ENCODE measurements at places on chromosomes 13 and 19.

DNA sequence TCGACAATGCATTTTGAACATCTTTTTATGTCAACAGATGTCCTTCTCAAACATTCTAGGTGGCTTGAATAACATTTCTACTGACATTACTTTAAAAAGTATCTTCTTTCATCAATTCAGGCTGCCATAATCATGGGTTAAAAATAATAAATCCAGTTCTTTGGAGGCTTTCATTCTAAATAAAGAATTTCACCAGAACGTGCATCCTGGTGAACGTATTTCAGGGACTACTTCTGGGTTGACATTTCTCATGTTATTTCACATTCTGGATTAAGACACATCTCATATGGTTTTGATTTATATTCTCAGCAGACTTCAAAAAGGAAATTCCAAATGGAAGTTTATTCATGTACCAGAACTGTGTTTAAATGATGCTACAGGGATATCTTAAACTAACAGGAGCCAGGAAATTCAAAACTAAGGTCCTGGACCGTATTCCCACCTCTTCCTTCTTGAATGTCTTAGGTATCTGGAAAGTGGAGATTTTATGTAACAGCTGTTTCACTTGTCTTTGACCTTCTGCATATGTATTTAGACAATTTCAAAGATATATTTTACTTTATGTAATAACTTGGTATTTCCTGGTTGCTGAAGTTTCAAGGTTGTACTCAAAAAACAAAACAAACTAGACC, 107.2 kb downstream of the STARD13 start:
- DNase-seq: no peak

DNA sequence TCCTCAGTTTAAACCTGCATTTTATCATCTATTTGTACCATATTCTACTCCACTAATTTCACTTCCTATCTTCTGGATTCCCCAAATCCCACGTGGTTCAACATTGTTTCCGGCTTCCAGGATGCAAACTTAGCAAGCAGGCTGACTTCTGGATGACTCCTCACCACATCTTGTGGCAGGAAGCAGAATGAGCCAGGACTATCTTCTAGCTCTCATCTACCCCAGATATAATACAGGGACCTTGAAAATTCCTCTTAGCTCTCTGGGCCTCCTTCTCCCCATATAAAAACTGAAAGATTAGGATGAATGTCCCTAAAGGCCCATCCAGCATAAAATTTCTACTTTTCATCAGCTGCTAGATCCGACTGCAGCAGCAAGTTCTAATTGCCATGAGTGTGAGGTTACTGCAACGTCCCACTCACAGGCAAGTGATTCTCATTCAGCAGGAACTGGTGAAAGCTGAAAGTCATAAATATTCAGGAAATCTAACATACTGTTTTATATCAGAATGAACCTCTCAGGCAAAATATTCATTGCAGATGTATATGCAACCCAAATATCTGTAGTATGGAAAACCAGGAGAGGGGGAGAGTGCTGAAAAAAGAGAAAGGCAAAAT, 93.4 kb downstream of the KCTD12 start:
- no peak for DNase-seq

DNA sequence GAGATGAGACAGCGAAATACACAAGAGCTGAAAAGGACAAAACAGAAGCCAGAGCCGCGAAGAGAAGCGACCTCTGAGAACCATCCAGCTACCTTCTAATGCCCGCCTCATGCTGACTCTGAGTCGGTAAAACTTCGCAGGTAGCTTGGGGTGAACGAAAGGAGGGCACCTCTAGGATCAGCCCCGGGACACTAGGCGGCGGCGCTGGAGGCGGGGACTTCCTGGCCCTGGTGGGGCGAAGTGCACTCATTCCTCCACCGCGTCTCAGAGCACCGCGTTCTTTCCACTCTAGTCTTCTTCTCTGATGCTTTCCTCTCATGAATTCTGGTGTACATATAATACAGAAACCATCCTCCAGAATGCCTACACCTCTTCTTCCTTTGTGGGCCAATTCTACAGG, 50.1 kb downstream of the KL start:
- DNase-seq: no peak

- peak; percentile 71 for DNase-seq
Measured at GRCh38 chr19:35029737-35030256, 473 bp upstream of the SCN1B start.

DNA sequence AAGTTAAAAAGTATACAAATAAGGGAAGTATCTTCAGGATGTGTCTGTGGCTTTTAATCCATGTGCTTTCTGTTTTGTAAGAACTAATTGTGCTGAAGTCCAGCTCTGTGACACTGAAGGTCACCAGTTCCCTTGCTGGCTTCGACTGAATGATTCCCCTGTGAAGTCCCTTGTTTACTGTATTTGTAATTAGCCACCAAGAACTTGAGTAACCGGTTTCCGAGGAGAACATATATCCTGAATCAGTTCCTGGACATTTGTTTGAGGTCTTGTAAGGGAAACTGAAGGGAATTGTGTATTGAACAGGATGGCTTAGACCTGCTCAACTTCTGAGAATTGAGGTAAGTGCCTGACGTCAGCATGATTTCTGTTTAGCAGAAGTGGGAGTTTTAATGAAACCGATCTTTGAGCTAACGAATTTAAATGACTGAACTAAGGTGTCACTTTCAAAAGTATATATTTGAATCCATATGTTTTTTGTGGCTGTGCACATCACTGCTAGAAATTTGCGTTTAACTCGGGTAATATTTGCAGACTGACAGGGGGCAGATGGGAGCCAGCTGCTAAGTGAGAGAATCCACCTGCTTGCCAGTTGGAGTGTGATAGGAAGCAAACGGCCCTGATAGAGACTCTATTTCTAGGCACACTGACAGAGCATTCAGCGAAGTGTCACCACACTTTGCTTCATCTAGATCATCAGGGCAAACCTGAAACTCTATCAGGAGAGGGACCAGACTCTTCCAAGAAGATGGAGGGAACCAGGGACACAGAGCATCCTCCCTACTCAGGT, 530.0 kb downstream of the RFC3 start:
- DNase-seq: no peak

- DNase-seq: no peak
Measured at GRCh38 chr19:33554391-33554790, 32.8 kb upstream of the PEPD start.

DNA sequence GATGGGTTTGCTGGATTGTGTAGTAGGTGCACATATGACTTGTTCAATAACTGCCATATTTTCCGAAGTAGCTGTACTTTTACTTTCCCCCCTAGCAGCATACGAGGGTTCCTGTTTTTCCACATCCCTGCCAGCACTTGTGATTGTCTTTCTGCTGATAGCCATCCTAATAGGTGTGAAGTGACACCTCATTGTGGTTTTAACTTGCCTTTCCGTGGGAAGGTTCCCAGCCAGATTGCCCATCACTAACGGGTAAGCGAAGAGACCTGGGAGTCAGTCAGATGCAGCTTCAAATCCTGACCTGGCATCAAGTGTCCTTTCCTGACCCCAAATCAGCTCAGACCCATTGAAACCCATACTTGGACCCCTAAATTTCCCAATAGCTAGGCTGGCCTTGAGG, 4.5 kb downstream of the CLPTM1 start:
- DNase-seq: no peak

- no peak for DNase-seq
Measured at GRCh38 chr19:43620061-43621001, 902 bp upstream of the ZNF428 start.

- DNase-seq: no peak
Measured at GRCh38 chr19:6821639-6822310, 49.3 kb downstream of the VAV1 start.

- DNase-seq: peak; percentile 49
Measured at GRCh38 chr19:47284324-47284899, 9.7 kb downstream of the INAFM1 start.

GRCh38 chr19:38389101-38389925, 816 bp downstream of the SPRED3 start:
- no peak for DNase-seq

DNA sequence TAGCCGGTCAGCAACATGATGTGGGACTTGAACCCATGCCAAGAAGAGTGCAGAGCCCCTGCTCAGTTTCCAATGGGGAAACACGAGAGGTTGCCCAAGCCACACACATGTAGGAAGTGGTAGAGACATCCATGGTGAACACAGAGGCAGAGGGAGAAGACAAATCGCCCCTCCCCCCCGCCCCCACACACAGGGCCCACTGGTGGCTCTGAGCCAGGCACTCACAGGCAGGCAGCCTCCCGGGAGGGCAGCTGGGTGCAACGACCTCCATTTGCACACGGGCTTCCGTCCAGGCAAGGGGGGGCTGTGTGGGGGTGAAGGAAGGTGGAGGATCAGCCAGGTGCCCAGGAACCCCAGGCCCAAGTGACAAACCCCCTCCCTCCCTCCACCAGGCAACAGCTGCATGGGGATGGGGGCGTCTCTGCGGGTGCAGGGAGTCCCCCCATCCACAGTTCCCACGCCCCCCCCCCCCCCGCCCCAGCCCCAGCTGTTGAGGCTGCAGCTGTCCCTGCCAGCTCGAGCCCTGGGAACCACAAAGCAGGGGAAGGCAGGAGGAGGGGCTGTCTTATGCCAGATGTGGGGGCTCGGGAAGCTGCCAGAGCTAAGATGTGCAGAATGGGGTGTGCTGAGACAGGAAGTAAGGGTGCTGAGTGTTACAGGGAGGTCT, 3.4 kb downstream of the NOTCH3 start:
- no peak for DNase-seq

- no peak for DNase-seq
Measured at GRCh38 chr13:89066868-89067466, 1395.8 kb downstream of the SLITRK5 start.

DNA sequence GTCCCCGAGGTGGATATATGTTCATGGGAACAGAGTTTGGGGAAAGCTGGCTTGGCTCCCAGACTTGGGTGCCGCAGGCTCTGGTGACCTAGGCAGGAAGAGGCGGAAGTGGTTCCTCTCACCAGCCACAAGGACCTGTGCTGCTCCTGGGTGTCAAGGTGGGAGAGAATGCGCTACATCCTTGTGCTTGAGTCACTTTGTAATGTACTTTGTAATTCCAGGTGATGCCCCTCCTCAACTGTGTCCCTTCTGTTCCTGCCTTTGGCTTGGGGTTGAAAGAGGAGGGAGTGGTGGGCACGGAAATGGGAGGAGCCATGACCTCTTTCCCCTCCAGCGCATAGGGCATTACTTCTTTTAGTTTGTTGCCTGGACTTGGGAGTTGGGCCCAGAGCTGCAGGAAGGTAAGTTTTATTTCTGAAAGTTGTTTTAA, 10.9 kb downstream of the GARRE1 start:
- no peak for DNase-seq

- peak; percentile 71 for DNase-seq
Measured at GRCh38 chr13:45316338-45316737, 24.6 kb downstream of the TPT1 start.

DNA sequence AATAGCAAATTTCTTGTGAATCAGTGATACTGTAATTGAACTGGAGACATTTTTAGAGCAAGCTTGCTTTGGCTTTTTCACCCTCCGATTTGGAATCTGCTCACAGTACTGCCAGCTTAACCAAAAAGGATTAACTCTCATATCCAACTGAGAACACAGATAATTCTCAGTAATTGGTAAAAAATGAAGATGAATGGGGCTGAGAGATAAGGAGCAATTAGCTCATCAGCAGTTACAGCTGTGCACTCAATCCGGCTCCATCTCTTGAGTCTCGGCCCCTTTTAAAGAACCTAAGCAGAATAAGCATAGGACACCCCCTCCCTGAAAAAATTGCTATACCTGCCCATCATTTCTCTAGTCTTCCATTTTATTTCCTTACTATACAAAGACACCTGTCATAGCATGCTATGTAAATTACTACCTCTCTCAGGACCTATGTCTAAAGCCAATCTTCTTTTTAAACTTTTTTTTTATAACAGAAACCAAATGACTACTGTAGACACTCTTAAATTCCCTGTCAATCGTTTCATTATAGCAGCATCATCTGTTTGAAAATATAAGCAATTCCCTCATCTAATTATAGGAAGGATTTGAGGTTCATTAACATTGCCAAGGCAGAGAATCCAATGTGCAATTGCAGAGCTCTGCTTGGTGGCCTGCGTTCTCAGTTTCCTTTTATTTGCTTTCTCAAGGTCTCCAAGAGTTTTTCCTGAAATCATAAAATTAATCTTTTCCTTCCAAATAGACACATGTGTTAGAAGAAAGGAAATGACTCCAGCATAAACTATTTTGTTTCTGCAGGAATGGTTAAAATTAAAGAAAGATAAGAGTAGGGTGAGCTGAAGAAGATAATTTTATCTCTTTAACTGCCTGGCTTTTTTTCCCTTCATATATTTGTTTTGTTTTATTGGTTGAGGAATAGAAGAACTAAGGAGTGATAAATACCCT, 242.1 kb downstream of the DACH1 start:
- no peak for DNase-seq

DNA sequence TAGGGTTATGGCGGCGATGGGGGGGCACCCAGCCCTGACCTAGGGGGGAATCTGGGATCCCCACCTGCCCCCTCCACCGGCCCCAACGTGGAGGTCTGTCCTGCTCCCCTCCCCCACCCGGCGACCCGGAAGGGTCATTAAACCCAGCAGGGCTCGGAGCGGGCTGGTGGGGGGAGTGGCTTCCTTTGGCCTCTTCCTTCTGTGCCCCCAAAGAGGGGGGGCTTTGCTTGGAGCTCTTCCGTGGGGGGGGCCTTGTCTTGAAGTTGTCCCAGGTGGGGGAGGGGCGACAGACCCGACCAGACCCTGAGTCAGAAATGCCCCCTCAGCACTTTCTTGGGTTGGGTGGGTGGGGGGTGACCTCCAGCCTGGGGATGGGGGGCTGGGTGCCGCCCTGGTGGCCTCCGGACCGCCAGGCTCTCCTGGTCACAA, 1.5 kb downstream of the ARID3A start:
- peak; percentile 59 for DNase-seq

- DNase-seq: peak; percentile 59
Measured at GRCh38 chr19:47272448-47273312, 2.0 kb upstream of the INAFM1 start.

DNA sequence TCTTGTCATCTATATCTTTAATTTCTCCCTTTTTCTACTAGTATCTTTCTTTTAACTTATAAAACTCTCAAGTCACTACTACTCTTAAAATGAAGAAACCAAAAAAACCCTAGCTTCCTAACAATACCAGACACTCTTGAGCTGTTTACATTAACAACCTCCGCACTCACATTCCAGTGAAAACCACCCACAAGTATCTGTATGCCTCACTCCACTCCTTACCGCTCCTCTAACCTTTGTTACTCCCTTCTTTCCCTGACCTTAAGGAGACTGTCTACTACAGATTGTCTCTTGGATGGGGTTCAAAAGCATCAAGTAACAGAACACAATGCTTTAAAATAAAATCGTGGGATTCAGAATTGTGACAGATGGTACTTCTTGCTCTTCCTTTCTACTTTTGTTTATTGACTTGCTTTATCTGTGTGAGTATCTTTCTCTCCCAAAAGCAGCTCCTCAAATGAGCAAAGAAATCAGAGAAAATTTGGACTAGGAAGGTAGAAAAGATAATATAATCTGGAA, 110.0 kb upstream of the FBXL3 start:
- DNase-seq: no peak

- peak; percentile 29 for DNase-seq
Measured at GRCh38 chr13:20553311-20553710, 13.6 kb upstream of the IFT88 start.

DNA sequence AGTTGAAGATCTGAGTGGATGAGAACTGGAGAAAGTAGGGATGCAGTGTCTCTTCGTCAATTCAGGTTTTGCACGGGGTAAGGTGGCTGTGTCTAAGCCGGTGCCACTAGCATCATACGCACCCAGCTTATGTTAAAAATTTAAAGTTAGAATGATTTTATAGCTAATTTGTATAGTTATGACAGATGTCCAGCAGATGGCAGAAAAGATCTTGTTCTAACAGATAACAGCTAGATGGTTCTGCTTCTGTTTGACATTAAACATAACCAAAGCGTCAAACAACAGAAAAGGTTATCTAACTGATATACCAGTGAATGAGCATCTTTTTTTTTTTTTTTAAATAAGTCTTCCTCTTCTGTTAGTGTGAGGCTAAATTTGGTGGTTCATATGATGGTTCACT, 18.8 kb upstream of the EDDM13 start:
- DNase-seq: peak; percentile 46
